ENCODE measurements at places on chromosomes 16 and 17. TPM values are rescaled to one million over a fixed set of nuclear protein-coding genes. Genes with fewer than 3 reads are reported as not detected.

- no peak overlapping the region for H3K4me3 ChIP-seq
- H3K36me3 ChIP-seq: peaks cover 3% of the 10 kb centered on the region
- peak overlapping the region; percentile 41 for H3K27ac ChIP-seq
- DNase-seq: no peak
- H3K27me3 ChIP-seq: no peaks in the 10 kb centered on the region
Measured at GRCh38 chr16:89334988-89335802, 117.7 kb downstream of the ZNF778 start.

- no peaks in the 10 kb centered on the region for H3K4me1 ChIP-seq
- no peak overlapping the region for H3K27ac ChIP-seq
- no peaks in the 10 kb centered on the region for H3K36me3 ChIP-seq
- no peak overlapping the region for H3K4me3 ChIP-seq
- no peak for DNase-seq
Measured at GRCh38 chr17:63349478-63350000, 96.6 kb downstream of the CYB561 start.

- peaks cover 16% of the 10 kb centered on the region for H3K36me3 ChIP-seq
- H3K27ac ChIP-seq: no peak overlapping the region
- H3K4me3 ChIP-seq: no peak overlapping the region
- H3K27me3 ChIP-seq: peaks cover 38% of the 10 kb centered on the region
- no peaks in the 10 kb centered on the region for H3K4me1 ChIP-seq
Measured at GRCh38 chr17:35297666-35298065, 54.8 kb downstream of the SLFN5 start.

DNA sequence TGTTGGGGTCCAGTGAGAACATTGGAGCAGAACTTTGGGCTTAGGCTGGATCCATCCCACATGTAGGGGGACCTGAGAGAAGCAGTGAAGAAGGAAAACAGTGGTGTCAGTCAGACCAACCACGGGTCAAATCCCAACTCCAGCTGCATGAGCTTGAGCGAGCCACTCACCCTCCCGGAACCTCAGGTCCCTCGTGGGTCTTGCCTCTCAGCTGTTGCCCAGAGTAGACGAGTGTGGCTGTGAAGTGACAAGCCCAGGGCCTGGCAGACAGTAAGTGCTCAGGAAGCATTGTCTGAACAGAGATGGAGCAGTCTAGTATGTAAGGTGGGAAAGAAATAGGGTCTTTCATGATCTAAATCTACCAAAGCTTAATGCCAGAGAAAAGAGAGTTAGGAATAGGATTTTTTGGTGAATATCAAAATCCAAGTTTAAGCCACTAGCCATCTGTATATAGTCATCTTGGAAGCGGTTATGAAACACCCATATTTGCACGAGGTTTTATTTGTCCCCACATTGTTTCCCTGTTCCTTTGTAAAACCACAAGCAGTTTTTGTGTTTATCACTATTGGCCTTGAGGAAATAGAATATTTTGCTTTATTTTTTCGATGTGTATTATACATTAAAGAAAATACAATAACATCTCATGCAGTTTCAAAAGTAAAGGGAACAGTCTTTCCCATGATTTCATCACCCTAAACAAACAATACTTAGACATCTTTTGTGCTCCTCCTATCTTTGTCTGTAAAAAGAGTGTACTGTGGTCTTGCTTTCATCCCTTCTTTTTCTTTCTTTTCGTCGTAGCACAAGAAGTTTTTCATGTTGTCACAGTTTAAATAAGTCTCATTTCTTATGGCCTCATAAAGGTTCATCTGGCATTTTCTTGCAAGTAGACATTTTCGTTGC, 112.0 kb downstream of the CLEC16A start:
- H3K27ac ChIP-seq: peak overlapping the region; percentile 64
- H3K4me3 ChIP-seq: peak overlapping the region; percentile 34
- no peaks in the 10 kb centered on the region for H3K27me3 ChIP-seq

- no peak overlapping the region for H3K27ac ChIP-seq
- no peak overlapping the region for H3K4me3 ChIP-seq
- H3K4me1 ChIP-seq: peaks cover 1% of the 10 kb centered on the region
- peaks cover 3% of the 10 kb centered on the region for H3K36me3 ChIP-seq
- no peaks in the 10 kb centered on the region for H3K27me3 ChIP-seq
- DNase-seq: no peak
Measured at GRCh38 chr16:56689171-56689570, 6.9 kb downstream of the MT1X start.

GRCh38 chr17:59779521-59779920, 72.1 kb downstream of the VMP1 start:
- peak; percentile 53 for DNase-seq
- no peaks in the 10 kb centered on the region for H3K27me3 ChIP-seq
- H3K4me1 ChIP-seq: peaks cover 59% of the 10 kb centered on the region
- H3K27ac ChIP-seq: peak overlapping the region; percentile 78
- peak overlapping the region; percentile 43 for H3K4me3 ChIP-seq

- H3K36me3 ChIP-seq: peaks cover 4% of the 10 kb centered on the region
- no peaks in the 10 kb centered on the region for H3K4me1 ChIP-seq
- H3K4me3 ChIP-seq: no peak overlapping the region
- no peak for DNase-seq
Measured at GRCh38 chr17:6195123-6195522, 124.9 kb downstream of the WSCD1 start.

DNA sequence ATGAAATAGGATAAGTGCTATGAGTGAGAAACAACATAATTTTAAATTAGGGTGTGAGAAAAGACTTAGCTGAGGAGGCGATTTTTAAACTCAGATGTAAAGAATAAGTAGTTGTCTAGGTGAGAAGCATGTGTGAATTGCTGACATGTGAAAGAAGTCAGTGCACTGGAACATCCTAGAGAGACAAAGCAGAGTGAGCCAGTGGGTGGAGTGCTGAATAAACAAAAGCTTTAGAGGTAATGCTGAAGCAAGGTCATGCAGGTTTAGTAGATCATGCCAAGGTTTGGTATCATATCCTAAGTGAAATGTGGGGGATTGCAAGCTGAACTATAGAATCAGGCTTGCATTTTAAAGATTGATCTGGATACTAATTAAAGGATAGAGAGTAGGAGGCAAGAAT, 89.4 kb downstream of the KIF2B start:
- no peak for DNase-seq
- no peak overlapping the region for H3K27ac ChIP-seq
- no peaks in the 10 kb centered on the region for H3K36me3 ChIP-seq

- peak overlapping the region; percentile 64 for H3K4me3 ChIP-seq
- peak; percentile 70 for DNase-seq
- H3K27me3 ChIP-seq: peaks cover 21% of the 10 kb centered on the region
- H3K36me3 ChIP-seq: no peaks in the 10 kb centered on the region
- H3K27ac ChIP-seq: peak overlapping the region; percentile 51
- H3K4me1 ChIP-seq: peaks cover 9% of the 10 kb centered on the region
Measured at GRCh38 chr17:79852748-79853147, 13.5 kb upstream of the CBX4 start.

DNA sequence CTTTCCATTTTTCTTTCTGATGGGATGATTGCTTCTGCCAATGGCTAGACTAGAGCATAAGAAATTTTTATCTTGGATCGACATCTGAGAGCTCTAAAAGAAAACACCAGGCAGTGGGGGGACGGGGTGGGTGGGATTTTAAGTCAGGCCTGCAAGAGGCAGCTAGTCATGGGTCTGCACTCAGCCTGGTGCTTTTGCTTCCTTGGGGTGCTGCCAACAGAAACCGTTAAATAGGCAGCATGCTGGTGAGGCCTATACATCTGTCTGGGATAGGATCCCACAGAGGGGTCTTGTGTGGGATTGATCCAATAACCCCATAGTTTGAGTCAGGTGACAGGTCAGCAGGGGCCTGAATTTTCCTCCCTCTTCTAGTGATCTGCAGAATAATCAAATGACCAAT, 26.9 kb downstream of the ZNRF1 start:
- no peak overlapping the region for H3K4me3 ChIP-seq
- H3K27me3 ChIP-seq: no peaks in the 10 kb centered on the region
- peaks cover 26% of the 10 kb centered on the region for H3K4me1 ChIP-seq
- peaks cover 22% of the 10 kb centered on the region for H3K36me3 ChIP-seq
- peak overlapping the region; percentile 32 for H3K27ac ChIP-seq

GRCh38 chr17:43791589-43791988, 11.4 kb downstream of the CFAP97D1 start:
- peaks cover 29% of the 10 kb centered on the region for H3K27me3 ChIP-seq
- no peaks in the 10 kb centered on the region for H3K36me3 ChIP-seq
- peaks cover 2% of the 10 kb centered on the region for H3K4me1 ChIP-seq

DNA sequence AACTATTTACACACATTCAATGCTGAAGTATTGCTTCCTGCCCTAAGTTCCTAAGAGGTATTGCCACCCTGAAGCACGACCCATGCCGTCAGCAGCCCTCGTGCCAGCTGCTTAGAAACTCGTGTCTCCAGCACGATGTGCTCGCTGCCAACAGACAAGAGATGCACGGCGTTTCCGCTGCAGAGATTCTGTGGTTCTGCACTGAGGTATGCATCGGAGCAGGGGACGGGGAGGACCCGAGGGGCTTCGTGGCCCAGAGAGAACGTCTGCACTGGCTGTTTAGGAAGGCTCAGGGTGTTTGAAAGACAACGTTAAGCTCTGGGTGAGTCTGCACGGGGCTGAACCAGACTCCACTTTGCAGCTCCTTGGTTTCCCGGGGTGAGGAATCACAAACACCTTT, 82.7 kb upstream of the CREBBP start:
- peaks cover 19% of the 10 kb centered on the region for H3K36me3 ChIP-seq
- H3K27me3 ChIP-seq: peaks cover 8% of the 10 kb centered on the region
- H3K4me1 ChIP-seq: peaks cover 21% of the 10 kb centered on the region

DNA sequence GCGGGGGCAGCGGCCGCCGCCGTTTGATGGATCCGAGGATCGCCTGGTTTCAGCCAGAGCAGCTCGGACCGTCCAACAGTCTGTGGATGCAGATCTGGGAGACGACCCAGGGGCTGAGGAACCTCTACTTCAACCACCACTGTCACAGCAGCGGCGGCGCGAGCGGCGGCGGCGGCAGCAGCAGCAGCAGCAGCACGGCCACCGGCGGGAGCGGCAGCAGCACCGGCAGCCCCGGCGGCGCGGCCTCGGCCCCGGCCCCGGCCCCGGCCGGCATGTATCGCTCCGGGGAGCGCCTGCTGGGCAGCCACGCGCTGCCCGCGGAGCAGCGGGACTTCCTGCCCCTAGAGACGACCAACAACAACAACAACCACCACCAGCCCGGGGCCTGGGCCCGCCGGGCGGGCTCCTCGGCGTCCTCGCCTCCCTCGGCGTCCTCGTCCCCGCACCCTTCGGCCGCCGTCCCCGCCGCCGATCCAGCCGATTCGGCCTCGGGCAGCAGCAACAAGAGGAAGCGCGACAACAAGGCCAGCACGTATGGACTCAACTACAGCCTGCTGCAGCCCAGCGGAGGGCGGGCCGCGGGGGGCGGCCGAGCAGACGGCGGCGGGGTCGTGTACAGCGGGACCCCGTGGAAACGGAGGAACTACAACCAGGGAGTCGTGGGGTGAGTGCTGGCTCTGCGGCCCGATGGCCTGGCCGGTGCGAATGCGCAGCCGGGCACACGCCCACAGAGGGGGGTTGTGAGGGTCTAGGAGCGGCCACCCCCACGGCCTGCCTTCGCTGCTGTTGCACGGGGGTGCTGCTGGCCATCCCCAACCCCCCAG, 702 bp downstream of the TENT4B start:
- peak overlapping the region; percentile 83 for H3K4me3 ChIP-seq
- H3K4me1 ChIP-seq: peaks cover 36% of the 10 kb centered on the region
- DNase-seq: no peak
- peak overlapping the region; percentile 55 for H3K27ac ChIP-seq

GRCh38 chr16:53960954-53961616, 257.1 kb downstream of the FTO start:
- no peak overlapping the region for H3K27ac ChIP-seq
- peaks cover 5% of the 10 kb centered on the region for H3K36me3 ChIP-seq
- no peak for DNase-seq
- no peak overlapping the region for H3K4me3 ChIP-seq
- peaks cover 9% of the 10 kb centered on the region for H3K4me1 ChIP-seq
- no peaks in the 10 kb centered on the region for H3K27me3 ChIP-seq

DNA sequence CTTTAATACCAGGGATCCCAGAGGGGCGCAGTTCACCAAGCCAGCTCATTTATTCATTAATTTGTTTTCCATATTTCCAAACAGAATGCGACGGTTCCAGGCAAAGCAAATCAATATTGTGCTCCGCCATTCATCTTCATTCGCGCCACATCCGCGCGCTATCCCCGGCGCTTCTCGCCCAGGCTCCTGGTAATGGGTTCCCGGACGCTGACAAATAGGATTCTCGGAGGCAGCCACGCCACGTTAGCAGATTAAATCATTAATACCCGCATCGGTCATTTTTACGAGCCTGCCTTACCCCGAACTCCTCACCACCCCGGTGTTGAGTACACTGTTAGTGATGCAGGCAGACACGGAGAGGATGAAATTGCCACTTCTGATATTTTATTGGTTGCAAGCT, 26.0 kb upstream of the C16orf82 start:
- no peak for DNase-seq
- peaks cover 8% of the 10 kb centered on the region for H3K27me3 ChIP-seq
- H3K27ac ChIP-seq: no peak overlapping the region
- no peaks in the 10 kb centered on the region for H3K4me1 ChIP-seq
- no peaks in the 10 kb centered on the region for H3K36me3 ChIP-seq

DNA sequence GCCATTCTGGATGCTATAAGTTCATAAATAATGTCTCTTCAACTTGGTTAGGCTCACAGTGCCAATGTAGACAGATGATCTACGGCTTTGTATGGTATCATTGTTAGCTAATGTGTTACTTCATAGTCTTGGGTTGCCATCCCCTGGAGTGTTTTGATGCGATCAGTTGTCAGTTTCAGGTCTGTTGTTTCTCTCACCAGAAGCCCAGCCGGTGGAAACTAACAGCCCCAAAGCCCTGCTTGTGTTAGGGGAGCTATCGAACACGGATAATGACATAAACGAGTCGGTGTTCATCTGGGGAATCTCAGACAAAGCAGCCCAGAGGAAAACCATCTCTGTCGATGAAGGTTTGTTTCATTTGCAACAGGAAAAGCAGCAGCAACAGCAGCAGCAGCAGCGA, 107.4 kb upstream of the ANKFN1 start:
- H3K4me1 ChIP-seq: no peaks in the 10 kb centered on the region
- no peaks in the 10 kb centered on the region for H3K36me3 ChIP-seq
- H3K27ac ChIP-seq: no peak overlapping the region
- peaks cover 5% of the 10 kb centered on the region for H3K27me3 ChIP-seq
- no peak for DNase-seq

GRCh38 chr17:17118399-17118798, 76.1 kb downstream of the MPRIP start:
- DNase-seq: no peak
- peaks cover 69% of the 10 kb centered on the region for H3K4me1 ChIP-seq
- peak overlapping the region; percentile 93 for H3K27ac ChIP-seq
- peak overlapping the region; percentile 30 for H3K4me3 ChIP-seq
- peaks cover 4% of the 10 kb centered on the region for H3K36me3 ChIP-seq

GRCh38 chr17:75133001-75133400, 1.5 kb upstream of the NT5C start:
- peaks cover 19% of the 10 kb centered on the region for H3K4me1 ChIP-seq
- H3K4me3 ChIP-seq: peak overlapping the region; percentile 21
- H3K27ac ChIP-seq: no peak overlapping the region
- H3K27me3 ChIP-seq: no peaks in the 10 kb centered on the region
- no peak for DNase-seq

The CCR7 gene
- total RNA-seq: 220 TPM

The ITGAL gene
- total RNA-seq: 264 TPM

The TPSG1 gene
- not detected for total RNA-seq

The COL1A1 gene
- total RNA-seq: 2.0 TPM

The TBX4 gene
- not detected for total RNA-seq

The LRRC36 gene
- total RNA-seq: 0.23 TPM

The FSCN2 gene
- total RNA-seq: 0.26 TPM

The PYY gene
- not detected for total RNA-seq

Measured in activated CD4-positive, alpha-beta T cell treated with anti-CD3 and anti-CD28 coated beads, Interleukin-2, amount 10 ng/mL, durations not matched to agents 24 days and 14 days (primary cell).